ENCODE measurements at places on chromosomes 12 and 14.

DNA sequence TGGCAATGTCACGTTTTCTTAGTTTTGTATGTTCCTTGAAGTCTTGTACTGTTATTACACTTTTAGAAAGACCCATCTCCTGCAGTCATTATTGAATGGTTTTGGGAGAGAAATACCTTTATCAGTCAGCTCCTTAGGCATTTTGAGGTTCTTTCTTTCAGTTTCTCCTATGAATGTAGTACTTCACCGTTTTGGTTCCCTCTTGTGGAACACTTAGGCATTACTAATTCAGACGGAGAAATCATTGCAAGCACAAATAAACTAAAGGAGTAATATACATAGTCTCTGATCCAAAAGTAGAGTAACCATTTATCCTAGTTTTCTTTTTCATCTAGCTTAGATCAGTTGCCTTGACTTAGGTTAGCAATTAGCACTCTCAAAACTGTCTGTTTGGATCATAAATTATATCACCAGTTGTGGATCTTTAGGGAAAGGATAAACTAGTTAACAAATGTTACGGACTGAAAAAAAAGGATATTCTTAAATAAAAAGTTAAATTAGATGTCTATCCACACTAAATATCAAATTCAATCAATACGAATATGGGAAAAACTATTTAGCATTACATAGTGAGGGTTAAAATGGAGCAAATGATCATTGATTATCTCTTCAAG lies 1538.3 kb upstream of the SEL1L start:
- DNase-seq: no peak

DNA sequence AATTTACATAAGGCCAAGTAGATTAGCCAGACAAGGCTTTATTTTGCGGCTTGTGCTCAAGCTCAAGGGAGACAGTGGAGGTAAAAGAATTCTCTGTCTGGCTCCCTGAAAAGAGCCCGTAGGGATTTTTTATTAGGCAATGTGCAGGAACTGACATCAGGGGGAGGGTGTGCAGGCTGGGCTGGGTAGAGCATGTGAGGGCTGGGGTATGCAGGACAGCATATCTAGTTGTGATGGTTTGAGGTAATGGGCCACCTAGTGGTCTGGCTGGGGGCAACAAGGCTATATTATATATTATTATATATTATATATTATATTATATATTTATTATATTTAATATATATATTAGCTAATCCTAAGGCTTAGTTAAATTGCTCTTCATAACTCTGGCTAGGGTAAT lies 102.1 kb downstream of the TMEM117 start:
- peak; percentile 27 for DNase-seq

DNA sequence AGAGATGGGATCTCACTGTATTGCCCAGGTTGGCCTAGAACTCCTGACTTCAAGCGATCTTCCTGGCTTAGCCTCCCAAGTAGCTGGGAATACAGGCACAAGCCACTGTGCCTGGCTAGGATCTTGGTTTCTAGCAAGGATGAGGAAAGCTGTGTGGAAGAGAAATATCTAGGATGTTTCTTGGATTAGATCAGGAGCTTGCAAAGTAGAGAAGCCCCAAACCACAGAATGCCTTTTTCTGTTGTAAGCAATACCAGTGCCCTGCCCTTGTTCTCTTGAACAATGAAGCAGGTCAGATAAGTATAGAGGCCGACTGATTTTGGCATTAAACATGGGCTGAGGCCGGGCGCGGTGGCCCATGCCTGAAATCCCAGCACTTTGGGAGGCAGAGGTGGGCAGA lies 44.3 kb upstream of the STRN3 start:
- peak; percentile 40 for DNase-seq

- no peak for DNase-seq
These were observed 82.6 kb upstream of the FUT8 start for GRCh38 chr14:65329911-65330310.

- no peak for DNase-seq
These were observed 77.9 kb upstream of the RFLNA start for GRCh38 chr12:124216966-124217365.

- DNase-seq: peak; percentile 83
These were observed 45.6 kb downstream of the STAB2 start for GRCh38 chr12:103632554-103633216.
